Prostate gland (tissue), 2 donors: ENCODE measurements at places on chromosomes 12 and 14.

DNA sequence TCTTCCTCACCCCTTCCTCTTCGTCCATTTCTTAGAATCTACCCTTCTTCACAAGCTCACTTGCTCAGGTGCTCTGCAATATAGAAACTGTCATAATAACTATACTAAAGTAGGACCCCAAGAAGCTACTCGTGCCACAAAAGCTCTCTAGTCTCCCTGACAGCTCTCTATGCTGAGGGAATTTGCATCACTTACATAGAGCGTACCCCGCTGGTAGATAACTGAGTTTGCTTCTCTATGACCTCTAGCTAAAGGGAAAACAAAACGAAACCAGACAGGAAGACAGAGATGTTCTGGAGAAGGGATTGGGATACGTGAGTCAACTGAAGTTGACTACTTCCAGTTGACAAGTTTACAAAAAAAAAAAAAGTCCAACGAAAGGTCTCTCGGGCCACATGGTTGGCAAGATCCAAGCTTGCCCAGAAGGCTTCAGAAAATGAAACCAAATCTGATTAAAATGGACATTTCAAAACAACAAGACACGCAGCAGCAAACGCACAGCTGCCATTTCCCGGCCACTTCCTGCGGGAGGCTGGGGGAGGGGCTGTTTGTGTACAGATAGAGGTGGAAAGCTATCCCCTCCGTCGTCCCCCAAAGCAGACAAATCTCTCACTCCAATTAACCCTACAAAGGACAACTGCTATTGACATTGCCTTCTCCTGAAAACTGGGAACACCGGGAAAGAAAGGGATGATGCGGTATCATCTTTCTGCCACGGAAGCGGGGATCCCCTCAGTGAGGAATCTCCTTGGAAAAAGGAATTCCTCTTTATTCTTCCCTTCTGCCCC lies 1.3 kb downstream of the BAZ2A start:
- DNase-seq = peak; percentile 65

GRCh38 chr12:7793211-7793610 lies 4.0 kb downstream of the NANOG start:
- no peak for DNase-seq

DNA sequence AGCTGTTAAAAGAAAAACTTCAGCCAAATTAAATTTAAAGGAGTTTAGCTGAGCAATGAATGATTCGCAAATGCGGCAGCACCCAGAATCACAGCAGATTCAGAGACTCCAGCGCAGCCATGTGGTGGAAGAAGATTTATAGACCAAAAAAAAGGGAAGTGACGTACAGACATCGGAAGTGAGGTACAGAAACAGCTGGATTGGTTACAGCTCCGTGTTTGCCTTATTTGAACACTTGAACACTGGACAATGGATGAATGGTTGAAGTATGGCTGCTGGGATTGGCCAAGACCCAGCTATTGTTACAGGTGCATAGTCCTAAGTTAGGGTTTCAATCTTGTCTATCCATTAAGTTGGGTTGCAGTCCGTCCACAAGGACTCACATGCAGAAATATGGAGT lies 42.6 kb downstream of the GALNT8 start:
- DNase-seq = no peak

DNA sequence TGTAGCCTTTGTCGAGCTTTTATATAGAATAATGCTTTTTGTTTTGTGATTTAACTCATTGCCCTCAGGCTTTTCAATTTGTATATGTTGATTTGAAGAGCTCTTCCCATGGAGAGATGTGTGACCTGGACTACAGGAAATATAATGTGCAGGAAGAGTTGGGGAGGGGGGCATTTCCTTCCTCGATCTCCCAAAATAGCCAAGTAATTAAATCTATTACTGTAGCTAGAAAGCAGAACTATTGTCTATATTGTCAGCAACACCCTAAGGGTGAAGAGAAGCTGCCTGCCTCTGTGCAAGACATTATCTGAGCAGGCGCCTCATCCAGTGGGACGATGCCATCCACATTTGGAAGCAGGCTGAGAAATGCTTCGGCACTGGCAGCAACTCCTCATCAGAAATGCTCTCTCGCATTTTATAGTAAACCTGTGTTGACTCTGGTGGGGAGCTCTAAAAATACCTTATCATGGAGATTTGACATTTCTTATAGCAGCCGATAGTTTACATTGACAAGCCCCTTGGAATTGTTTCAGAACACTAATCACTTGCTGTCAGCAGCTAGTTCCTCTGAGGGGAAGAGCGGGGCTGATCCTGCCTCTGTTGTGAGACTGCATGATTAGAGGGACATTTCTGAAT lies 392.5 kb upstream of the RGS6 start:
- no peak for DNase-seq

DNA sequence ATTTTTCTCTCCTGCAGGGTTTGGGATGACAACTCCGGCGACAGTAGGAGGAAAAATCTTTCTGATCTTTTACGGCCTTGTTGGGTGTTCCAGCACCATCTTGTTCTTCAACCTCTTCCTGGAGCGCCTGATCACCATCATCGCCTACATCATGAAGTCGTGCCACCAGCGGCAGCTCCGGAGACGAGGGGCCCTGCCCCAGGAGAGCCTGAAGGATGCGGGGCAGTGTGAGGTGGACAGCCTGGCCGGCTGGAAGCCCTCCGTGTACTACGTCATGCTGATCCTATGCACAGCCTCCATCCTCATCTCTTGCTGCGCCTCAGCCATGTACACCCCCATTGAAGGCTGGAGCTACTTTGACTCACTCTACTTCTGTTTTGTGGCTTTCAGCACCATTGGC lies 72.3 kb upstream of the PSMC1 start:
- no peak for DNase-seq

DNA sequence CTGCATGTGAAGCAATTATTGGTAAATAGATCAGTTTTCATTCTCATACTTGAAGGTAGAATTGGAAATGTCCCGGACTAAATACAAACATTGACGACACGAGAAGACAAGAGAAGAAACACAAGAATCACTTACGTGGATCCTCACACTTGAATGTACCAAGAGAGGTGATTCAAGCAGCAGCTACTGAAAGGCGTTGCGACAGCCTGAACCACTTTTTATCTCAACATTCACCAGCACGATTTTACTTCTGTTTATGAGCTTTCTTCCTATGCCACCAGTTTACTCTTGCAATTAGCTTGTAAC lies 3.6 kb upstream of the FZD10 start:
- DNase-seq = no peak

- DNase-seq = no peak
These were observed 42.7 kb downstream of the DBX2 start for GRCh38 chr12:45008211-45008610.

DNA sequence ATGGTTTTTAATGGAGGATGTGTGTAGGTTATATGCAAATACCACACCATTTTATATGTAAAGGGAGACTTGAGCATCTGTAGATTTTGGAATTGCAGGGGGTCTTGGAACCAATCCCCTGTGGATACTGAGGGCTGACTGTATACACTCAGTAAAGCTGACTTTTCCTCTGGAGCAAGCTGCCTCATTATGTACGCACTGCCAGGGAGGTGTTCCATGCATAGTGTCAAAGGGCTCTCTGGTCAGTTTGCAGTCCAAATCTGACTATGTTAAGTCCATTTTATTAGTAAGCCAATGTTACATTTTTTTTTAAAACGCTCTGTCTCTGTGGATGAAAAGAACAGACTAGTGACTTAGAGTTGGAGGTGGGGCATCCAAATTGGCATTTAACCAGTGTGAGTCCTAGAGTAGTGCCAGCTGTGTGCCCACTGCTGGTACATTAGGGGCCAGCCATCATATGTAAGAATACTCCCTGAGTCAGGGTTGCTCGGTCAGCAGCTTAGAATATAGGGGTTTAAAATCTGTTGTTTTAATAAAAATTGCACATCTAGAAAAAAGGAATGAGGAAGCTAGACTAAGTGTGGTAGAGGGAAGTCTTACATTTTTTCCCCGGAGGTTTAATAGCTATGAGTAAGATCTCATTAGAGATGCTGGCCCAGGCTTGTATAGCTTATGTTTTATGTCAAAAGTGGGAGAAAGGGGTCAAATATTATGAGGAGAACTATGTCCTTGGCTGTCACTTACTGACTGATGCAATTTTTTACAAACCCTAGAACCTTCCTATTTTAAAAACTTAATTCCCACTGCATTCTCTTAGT lies 87.0 kb downstream of the TESC start:
- DNase-seq = no peak

DNA sequence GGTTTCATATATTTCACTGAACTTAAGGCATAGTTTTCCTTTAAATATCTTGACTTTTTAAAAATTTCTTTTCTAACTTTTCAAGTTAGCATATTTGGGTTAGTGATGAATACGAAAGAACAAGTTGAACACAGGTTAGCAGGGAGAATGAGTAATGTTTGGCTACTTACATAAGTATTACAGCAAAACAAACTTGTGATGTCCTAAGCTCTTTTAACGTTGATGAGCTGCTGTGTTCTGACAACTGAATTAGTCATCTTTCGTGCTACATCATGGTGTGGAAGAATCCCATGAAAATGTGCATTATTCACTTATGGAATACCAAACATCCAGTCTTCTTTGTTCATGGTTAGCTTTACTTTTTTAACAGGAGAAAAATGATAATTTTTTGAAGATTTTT lies 36.3 kb upstream of the PDZRN4 start:
- no peak for DNase-seq

- DNase-seq = no peak
These were observed 46.9 kb downstream of the C14orf132 start for GRCh38 chr14:96086032-96086431.

DNA sequence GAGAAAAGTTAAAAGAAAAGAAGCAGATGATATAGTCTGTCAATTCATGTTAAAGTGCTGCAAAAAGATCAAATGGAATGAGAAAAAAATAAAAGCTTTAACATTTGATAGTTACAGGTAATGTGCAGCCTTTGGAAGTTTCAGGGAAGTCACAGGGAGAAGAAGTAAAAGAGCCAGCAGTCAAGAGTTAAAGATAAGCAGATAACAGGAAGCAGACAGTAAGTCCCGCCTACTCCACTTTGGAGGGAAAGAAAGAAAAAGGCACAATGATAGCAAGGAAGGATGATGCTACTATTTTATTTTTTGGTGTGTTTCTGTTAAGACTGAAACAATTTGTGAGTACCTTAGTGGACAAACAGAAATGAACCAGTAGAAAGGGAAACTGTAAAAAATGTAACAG lies 111.1 kb upstream of the KRR1 start:
- DNase-seq = no peak

DNA sequence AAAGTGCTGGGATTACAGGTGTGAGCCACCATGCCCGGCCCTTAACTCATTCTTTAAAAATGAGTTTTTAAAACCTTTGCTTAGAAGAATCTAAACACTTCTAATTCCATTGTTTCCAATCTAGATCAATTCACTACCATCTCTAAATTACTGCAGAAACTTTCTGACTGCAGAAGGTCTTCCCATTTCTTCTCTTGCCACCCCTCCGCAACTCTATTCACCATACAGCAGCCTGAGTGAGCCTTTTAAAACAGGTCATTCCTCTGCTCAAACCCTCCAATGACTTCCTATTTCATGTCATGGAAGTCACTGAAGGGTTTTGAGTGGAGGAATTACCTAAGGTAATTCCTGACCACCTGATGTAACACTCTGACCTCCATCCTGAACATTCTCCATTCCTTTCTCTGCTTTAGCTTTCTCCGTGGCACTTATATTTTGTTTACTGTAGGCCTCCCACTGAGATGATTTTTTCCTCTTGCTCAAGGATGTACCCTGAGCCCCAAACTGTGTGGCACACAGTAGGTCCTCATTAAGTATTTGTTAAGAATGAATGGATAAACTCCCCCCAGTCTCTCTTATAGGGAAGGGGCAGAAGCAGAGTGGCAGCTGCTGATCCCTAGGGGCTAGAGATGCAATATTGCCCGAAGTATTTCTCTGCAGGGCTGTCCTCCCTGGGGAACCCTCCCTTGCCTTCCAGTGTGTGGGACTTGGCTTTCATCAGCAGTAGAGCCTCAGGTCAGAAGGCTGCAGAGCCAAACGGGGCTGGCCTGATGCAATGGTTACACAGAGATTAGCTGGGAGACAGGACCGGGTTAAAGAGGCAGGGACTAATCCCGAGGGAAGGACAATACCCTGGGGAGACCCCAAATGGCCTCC lies 1.2 kb downstream of the DDIT3 start:
- DNase-seq = no peak

GRCh38 chr12:52870361-52871290 lies 21.8 kb upstream of the KRT78 start:
- peak; percentile 46 for DNase-seq

GRCh38 chr12:44193281-44193680 lies 357.4 kb downstream of the TMEM117 start:
- DNase-seq = no peak

GRCh38 chr12:56521590-56522371 lies at the start of gene RBMS2:
RBMS2 (plus strand) TSS chr12:56521820; CDS start chr12:56522024, 204 bp downstream.
- peak; percentile 86 for DNase-seq

DNA sequence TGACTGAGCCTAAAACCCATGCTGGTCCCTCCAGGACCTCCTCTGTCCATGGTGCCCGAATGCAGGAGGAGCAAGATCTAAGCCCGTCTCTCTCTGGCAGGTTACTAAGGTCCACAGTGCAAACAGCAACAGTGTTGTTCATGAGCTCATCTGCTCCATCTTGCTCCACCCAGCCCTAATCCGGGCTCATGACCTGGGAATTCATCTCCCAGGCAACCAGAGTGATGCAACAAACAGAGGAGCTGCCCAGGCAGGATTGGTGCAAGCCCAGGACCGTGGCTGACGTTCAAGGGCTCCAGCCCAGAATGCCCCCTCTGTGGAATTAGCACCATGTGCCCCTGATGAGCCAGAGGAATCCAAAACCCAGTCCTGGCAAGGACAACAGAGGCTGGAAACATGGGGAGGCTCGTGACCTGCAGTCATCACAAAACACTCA lies 29.9 kb downstream of the HSPB8 start:
- DNase-seq = peak; percentile 8

- DNase-seq = no peak
These were observed 34.0 kb downstream of the VCPKMT start for GRCh38 chr14:50082308-50082742.

DNA sequence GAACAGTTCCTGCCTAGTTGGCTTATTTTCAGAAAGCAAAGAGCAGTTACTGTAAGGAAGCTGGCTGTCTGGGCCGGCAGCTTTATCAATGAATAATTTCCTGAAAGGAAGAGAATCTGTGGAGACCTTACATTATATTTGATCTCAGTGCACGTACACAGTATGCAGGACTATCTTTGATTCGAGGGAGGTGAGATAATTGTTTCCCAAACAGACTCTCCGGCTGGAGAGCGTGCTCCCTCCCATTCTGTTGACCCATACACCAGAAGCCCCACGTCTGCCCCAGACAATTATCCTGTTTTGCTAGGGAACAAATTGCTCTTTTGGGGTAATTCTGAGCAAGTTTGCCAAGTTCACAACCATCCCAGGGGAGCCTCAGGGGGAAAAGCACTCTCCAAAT lies 1115.0 kb downstream of the VRK1 start:
- no peak for DNase-seq

GRCh38 chr12:123449856-123450255 lies 8.1 kb upstream of the SNRNP35 start:
- no peak for DNase-seq

- no peak for DNase-seq
These were observed 56.6 kb downstream of the PAX9 start for GRCh38 chr14:36718216-36718615.

GRCh38 chr14:95741038-95741490 lies 27.1 kb upstream of the TCL1A start:
- peak; percentile 71 for DNase-seq

GRCh38 chr12:91813701-91814100 lies 331.9 kb downstream of the BTG1 start:
- no peak for DNase-seq
